Right kidney (tissue), 9 donors: ENCODE measurements at places on chromosomes 7 and 10.

DNA sequence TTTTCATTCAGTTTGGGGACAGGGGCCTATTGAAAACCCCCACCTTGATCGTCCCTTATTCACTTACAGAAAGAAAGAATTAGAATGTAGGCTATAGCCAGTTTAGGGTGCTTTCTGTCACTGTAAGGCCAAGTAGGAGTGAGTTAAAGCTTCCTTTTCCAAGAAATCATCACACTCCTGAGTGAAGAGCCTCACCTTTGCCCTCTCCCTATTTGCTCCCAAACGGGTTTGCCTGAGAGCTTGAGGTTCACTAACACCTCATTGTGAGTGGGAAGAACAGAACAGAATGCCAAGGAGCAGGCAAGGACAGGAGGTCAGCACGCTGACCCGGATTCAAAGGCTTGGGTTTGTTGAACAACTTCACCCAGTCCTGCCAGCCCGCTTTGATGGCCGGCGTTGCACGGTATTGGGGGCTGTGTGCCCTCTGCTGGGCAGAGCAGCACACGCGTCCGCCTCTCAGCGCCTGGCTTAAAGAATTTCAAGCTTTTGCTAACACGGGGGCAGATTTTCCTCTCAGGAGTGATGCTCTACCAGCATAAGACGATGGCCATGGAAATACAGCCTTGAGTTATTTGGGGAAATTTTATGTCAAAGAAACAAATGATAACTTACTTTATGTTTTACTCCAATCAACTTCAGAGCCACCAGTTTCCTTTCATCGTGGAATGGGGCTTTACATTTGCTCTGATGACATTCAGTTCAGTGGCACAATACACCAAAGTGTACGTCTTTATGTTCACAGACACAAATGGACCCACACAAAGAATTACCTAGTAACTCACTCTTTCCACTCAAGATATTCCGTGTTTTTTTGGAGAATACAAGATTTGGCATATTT is 470.0 kb downstream of the SUGCT start:
- DNase-seq: peak; percentile 37

DNA sequence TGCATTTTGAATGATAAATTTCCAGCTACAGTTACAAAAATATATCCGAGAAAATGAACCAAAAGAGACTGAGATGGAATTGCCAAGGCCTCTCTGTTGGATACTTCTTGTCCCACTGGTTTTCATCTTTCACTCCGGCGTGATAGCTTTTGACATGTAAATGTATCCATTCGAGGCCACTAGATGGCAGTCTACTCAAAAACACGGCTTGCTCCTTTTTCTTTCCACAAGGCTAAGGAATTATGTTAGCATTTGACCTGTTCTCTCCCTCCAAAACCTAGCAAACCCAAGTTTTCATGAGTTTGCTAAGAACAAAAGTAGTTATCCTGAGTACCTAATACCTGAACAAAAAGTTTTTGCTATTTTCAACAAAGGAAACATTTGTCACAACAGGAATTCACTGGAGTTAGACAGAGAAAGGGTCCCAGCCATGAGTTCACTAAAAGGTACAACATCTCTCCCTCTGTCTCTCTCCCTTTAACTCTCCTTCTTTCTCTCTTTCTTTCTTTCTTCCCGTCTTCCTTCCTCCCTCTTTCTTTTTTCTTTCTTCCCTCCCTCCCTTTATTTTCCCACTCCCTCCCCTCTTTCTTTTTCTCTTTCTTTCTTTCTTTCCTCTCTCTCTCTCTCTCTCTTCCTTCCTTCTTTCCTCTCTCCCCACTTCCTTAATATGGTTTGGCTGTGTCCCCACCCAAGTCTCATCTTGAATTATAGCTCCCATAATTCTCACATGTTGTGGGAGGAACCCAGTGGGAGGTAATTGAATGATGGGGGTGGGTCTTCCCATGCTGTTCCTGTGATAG is 207.9 kb upstream of the MYO3A start:
- DNase-seq: no peak

DNA sequence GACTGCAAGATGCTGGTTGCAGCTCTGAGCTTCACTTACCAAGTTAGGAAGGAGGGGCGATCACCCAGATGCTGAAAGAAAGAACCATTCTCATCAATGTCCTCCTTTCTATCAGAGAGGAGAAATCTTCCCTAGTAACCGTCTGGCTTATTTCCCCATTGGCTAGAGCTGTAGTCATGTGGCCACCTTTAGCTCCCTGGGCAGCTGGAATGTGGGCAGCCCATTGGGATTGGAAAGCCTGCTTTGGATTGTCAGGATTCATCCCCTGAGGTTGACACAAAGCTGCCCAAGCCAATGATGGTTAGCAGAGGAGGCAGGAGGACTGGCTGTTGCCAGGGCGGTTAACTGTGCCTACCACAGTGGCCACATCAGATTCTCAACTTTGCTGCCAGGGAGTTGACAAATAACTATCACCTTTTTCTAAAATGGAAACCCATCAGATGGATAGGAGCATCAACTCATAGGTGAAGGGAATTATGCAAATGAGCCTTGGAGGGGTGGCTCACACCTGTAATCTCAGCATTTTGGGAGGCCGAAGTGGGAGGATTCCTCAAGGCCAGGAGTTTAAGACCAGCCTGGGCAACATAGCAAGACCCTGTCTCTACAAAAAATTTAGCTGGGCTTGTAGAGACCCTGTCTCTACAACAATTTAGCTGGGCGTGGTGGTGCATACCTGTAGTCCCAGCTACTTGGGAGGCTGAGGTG is 206.4 kb upstream of the GALNT17 start:
- DNase-seq: no peak

DNA sequence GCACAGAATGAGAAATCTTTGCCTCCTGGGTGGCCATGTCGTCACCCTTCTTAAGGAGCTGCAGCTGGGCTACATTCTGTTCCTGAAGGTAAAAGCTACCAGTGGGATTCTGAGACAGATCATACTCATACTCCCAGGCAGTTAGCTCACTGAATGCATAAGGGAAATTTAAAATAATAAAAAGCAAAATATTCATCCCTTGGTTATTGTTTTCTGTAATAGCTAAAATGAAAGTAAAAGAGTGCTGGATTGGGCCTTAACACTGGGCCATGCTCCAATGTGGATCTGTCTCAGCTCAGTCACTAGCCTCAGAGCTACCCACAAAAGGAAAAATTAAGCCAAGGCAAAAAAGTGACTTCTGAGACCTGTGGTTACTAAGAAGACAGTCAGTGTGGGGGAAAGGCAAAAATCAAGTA is 8.9 kb upstream of the DYNC2I1 start:
- DNase-seq: no peak

GRCh38 chr10:86368046-86368445 is 1.5 kb upstream of the GRID1 start:
- no peak for DNase-seq
